ENCODE measurements at places on chromosomes 12 and 14.

GRCh38 chr12:48125985-48126384 lies 6.8 kb downstream of the PFKM start:
- no peak for DNase-seq

GRCh38 chr12:27207615-27208413 lies 36.3 kb upstream of the STK38L start:
- DNase-seq = no peak

DNA sequence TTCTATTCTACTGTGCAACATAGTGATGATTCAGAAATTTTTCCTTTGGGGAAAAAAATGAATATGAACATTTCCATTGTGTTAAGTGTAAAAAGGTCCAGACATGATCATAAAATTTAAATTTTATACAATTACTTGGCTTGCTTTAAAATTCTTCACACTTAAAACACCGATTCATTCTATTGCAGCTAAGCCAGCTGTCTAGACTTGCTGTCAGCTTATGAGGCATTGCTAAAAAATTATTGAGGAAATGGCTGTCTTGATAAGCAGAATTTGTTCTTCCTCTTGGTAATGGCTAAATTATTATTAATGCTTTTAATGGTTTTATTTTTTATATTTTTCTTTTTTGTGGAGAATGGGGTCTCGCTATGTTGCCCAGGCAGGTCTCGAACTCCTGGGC lies 1.8 kb downstream of the LYSET start:
- DNase-seq = no peak

DNA sequence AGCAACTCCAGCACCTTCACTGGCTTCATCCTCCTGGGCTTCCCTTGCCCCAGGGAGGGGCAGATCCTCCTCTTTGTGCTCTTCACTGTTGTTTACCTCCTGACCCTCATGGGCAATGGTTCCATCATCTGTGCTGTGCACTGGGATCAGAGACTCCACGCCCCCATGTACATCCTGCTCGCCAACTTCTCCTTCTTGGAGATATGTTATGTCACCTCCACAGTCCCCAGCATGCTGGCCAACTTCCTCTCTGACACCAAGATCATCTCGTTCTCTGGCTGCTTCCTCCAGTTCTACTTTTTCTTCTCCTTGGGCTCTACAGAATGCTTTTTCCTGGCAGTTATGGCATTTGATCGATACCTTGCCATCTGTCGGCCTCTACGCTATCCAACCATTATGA lies 6.8 kb downstream of the OR11G2 start:
- no peak for DNase-seq

GRCh38 chr14:93832665-93833064 lies 44.4 kb upstream of the PRIMA1 start:
- no peak for DNase-seq

DNA sequence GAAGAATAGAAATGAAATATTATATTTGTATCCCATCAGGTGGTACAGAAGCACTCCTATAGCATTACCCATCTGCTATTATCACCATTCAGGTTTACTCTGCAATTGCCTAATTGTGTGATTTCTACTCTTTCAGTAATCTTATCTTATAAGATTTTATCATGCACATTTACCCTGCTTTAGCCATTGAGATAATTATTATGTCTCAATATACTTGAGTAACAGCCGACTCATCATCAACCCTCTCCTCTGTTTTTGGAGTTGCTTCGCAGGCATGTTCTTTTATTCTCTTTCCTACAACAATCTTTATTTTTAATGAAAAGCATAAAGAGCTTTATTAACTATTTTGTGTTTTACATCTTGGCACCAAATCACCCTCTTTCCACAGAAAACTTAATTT lies 419.9 kb downstream of the LRIG3 start:
- no peak for DNase-seq

Measured in dermis blood vessel endothelial cell (primary cell).